ENCODE measurements at places on chromosomes 5 and 9.

DNA sequence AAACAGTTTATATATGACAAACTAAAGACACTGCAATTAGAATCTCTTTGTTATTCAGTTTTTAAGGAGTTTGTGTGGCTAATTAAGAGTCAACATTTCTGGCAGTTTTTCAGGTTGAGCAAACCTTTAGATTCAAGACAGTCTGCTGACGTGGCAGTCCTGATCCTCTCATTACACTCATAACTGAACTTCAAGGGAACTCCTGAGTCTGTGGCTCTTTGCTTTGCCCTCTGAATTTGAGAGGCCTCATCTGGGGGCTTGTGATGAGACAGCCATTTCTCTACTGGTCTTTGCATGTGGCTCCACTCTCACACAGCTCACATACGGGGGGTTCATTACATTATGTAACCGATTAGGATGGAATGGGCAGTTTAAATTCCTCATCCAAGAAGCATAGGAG is 182.9 kb upstream of the MEF2C start:
- no peak for DNase-seq

- peak; percentile 40 for DNase-seq
Measured at GRCh38 chr5:72523960-72524582, 16.9 kb upstream of the ZNF366 start.

DNA sequence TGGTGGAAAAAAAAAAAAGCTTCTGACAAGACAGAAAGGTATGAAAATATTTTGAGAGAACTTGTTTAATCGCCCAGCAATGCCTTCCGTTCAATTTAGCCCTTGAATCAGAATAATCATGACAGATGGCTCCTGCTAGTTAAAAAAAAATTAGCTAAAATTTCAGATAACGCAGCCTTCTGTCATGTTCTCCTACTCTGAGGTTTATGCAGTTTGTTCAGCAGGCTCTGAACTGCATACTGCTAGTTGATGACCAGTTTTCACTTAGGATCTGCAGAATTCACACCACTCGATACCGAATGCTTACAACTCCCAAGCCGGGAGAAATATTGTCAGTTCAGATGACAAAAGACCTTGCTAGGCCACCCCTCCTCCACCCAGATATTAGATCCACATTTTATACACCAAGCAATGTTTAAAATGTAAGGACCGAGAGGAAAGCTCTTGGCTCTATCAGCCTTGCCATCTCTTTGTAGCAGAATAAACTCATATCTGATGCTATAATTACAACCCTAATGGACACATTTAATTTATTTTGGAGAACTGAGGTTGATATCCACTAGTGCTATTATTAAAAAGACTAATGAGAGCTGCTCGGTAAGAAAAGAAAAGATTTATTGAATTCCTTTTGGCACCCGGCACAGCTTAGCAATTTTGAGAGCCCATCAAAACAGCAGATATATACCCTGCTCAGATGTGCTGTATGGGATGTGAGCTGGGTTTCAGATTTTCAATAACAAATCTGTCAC is 322.8 kb downstream of the GLIS3 start:
- DNase-seq: no peak

DNA sequence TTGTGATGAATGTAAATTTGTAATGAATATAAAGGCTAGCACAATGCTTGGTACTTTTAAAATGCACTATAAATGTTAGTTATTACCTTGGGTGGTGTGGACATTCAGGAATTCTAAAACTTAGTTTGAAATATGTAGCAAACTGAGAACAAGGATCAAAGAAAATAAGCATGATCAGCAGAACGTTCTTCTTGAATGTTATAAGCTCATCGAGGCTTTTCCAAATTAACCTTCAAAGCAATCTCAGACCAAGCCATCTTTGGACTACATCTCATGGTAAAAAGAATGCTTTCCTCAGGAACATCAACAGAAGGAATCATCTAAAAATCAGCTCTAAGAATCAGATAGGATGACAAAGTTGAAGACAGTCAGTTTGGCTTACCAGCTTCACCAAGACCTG is 146.3 kb downstream of the SLIT3 start:
- no peak for DNase-seq

DNA sequence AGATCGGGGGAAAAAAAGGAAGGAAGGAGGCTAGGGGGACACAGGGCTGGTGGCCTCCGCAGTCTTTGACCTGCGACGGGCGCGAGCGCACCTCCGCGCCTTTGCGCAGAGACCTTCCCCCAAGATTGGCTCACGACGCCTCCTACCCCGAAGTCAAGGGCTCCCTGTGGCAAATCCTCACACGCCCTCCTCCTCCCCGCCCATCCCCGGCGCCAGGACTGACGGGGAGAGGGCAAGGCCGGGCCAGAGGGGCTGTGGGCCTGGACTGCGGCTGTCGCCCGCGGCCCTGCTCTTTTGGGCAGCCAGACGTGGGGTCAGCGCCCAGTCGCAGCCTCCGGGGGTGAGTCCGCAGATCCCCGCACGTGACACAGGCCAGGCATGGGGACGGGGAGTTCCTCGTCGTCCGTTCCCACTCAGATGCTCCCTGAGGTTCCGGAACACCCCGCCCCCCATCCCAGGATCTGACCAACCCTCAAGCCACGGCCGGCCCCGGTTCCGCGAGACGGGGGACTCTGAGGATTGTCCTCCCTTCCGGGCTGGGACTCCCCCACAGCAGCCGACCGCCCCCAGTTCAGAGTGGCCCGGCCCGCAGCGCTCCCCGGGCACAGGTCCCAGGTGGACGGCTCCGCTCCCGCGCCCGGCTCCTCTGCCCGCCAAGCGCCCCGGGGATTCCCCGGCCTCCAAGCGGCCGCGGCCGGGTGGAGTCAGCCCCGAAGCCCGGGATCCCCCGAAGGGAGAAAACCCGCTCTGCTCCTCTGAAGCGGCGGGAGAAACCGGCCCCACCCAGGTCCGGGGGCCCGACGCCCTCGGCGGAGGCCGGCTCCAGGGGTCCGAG is 543 bp upstream of the ANKRD33B start:
- DNase-seq: no peak

GRCh38 chr9:24793787-24794186 is 248.1 kb upstream of the IZUMO3 start:
- no peak for DNase-seq

DNA sequence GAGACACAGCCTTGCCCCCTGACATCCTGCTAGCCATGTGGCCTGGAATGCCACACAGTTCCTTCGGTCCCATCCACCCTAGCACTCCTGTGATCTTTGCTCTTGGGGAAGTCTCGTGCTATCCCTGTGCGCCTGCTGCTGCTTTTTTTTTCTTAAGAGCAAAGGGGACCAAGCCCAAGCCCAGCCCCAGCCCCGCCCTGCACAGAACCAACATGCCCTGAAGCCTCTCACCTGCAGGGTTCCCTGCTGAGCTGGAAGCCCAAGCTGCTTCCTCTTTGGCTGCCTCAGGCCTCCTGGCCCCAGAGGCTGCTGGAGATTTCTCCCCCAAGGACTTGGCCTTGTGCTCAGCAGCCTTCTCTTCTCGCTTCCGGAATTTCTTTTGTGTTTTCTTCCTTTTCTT is 1.8 kb downstream of the SURF6 start:
- DNase-seq: no peak

- DNase-seq: peak; percentile 25
Measured at GRCh38 chr9:21770871-21771560, 31.4 kb upstream of the MTAP start.

DNA sequence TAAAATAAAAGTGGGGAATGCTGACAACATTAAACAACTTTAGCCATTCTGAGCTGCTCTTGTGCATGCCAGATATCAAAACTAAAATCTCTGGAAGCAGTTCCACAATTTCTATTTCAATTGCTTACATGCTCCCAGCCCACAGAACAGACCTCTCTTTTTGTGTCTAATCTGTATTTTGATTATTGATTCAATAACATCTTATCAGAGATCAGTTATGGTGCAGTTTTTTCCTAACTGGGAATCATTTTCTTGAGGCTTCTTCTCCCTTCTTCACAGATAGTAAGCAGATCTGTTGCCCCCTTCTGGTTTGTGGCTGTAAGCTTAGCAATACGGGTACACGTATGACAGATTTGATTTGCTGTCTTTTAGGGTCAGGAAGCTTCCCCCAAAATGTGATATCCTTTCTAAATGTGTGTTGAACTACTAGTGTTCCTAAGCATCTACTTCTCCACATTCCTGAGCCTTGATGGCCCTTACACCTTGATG is 39.4 kb downstream of the MRPS27 start:
- peak; percentile 17 for DNase-seq

GRCh38 chr9:113536483-113537228 is 73.1 kb downstream of the RGS3 start:
- no peak for DNase-seq

DNA sequence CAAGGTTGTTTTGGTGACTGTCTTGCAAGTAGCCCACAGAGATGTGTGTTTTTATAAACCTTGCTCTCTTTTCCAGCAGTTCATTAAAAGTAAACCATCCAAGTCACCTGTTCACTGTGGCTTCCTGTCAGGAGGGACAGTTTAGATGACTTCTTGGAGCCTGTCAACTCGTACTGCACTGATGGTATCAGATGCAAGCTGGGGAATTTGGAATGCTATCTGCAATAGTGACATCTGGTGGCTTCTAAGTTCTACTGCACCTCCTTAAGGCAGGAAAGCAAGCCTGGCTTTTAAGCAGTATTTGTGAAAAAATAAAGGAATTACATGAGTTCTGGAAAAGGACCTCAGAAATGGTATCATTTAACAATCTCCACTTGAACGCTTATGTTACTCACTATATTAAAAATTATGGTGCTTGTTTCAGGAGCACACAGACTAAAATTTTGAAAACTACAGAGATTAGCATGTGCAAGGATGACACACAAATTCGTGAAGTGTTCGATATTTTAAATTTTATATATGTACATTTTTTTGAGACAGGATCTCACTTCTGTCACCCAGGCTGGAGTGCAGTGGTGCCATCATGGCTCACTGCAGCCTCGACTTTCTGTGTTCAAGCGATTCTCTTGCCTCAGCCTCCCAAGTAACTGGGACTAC is 164.0 kb downstream of the TTC39B start:
- no peak for DNase-seq

- no peak for DNase-seq
Measured at GRCh38 chr5:78689540-78690252, 41.1 kb upstream of the LHFPL2 start.

DNA sequence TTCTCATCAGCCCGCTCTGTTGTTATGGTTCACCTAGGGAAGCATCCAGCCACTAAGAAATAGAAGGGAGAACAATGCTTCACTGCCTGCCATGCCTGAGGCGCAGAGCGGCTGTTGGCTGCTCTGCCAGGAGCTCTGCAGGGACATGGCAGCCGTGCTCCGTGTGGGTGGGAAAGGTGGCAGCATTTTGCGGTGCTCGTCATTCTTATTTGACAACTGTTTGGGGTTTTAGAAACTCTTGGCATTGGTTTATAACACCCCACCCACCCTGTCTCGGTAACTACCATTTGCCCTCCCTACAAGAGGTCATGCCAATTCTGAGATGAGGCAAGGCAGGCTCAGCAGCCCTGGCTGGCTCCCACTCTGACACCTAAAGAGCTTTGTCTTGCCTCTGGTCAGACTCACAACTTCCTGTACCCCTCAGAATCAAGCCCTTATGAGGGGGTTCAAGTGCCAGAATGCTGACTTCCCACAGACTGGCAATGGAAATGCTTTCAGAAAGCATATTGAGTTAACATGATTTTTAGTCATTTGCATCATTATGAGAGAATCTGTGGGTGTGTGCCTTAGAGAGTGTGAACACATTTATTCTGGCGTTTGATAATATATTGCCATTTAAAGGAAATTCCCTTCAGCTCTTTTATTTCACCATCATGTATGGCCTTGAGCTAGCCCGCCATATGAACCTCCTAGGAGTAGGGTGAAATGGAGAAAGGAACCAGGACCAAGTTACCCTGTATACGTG is 288.0 kb upstream of the ANKRD55 start:
- DNase-seq: no peak

- DNase-seq: no peak
Measured at GRCh38 chr9:127397646-127398274, 791 bp downstream of the SLC2A8 start.

GRCh38 chr9:35114840-35115628 is 628 bp downstream of the ATOSB start:
- DNase-seq: no peak

- DNase-seq: no peak
Measured at GRCh38 chr9:116945817-116946216, 258.7 kb downstream of the TRIM32 start.

GRCh38 chr9:129241725-129242124 is 63.7 kb upstream of the IER5L start:
- no peak for DNase-seq

GRCh38 chr9:135989722-135990467 is 28.7 kb upstream of the UBAC1 start:
- DNase-seq: no peak

DNA sequence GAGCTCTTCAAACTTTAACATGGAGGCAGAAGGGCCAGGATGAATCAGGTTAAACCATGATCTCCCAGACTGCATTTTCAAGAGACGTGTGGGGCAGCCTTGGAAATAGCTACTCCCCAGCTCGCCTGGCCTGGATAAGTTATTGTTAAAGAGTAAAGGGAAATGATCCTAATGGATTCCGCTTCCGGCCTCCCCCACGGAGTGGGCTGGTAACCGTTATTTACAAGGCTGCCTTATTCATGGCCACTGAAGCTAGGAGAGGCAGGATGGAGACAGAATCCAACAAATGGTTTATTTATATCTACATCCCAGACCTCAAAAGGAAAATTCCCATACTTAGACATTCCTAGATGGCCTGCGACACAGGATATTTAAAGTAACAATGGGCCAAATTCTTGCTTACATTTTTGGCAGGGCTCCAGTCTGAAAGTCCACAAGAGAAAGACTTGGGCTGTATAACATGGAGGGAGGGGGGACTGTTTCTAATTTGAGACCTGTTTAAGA is 27.9 kb downstream of the SPRY4 start:
- DNase-seq: peak; percentile 72

- DNase-seq: no peak
Measured at GRCh38 chr5:136113606-136114005, 19.0 kb upstream of the SMAD5 start.

GRCh38 chr5:108430931-108431608 is 49.2 kb upstream of the FBXL17 start:
- DNase-seq: no peak

GRCh38 chr5:112257976-112258375 is 161.1 kb downstream of the EPB41L4A start:
- DNase-seq: no peak

DNA sequence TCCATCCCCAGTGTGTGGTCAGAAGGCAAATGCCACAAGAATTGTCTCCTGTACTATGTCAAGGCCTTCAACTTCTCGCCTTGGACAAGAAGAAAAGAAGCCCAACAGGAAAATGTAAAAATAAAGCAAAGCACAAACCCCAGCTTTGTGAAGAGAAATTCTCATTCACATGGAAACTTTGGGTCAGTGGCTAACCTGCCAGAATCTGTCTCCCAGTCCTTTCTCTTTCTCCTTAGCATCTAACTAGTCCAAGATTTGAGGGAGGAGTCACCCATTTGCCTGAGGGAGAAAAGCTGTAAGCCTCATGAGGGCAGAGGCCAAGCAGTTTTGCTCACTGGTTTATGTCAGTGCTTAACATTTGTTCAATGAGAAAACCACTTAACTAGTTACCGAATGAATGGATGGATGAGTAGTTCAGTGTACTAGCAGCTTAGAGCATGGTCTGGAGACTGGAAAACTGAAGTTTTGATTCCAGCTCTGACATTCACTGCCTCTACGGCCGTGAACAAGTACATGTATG is 36.0 kb downstream of the ADAM19 start:
- no peak for DNase-seq

GRCh38 chr9:128288273-128289004 is 12.4 kb downstream of the SWI5 start:
- DNase-seq: no peak

- no peak for DNase-seq
Measured at GRCh38 chr5:126460459-126460858, 37.2 kb downstream of the GRAMD2B start.

- DNase-seq: no peak
Measured at GRCh38 chr9:88732128-88732527, 197.2 kb downstream of the NXNL2 start.

GRCh38 chr9:77817590-77818311 is 169.6 kb upstream of the GNA14 start:
- no peak for DNase-seq
